ENCODE measurements at places on chromosomes 5 and 9. TPM values are rescaled to one million over a fixed set of nuclear protein-coding genes. Genes with fewer than 3 reads are reported as not detected.
A peak's percentile ranks its signal among the peaks of the same experiment; 100 is the strongest.

The FOXI1 gene
- total RNA-seq = not detected

The ZNF300 gene
- total RNA-seq = 2.8 TPM

The GRXCR2 gene
- not detected for total RNA-seq

The PCAT7 gene
- not detected for total RNA-seq

The ANKRD31 gene
- 0.76 TPM for total RNA-seq

The LECT2 gene
- total RNA-seq = not detected

The TAF9 gene
- total RNA-seq = 99.3 TPM

DNA sequence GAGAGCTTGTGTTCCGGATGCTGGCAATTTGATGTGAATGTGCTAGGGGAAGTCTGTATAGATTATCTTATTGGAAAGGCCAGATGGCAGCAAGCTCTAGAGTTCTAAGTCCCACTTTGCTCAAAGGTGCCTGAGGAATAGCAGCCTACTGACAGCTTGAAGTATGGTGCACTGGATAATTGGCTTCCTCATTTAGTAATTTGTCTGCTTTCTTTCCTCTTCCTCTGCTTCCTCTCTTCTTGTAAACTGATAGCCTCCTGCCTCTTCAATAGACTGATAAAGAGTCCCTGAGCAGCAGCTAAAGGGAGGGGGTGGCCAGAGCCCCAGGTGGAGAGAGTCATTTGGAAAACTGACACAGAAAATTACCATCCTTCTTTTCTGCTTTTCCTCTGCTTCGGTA is 177.3 kb downstream of the FGF1 start:
- no peaks in the 10 kb centered on the region for H3K27me3 ChIP-seq
- no peaks in the 10 kb centered on the region for H3K36me3 ChIP-seq
- no peak overlapping the region for H3K4me3 ChIP-seq
- peaks cover 24% of the 10 kb centered on the region for H3K4me1 ChIP-seq
- no peak for DNase-seq

GRCh38 chr5:166346726-166347374 is 1944.6 kb upstream of the WWC1 start:
- no peaks in the 10 kb centered on the region for H3K27me3 ChIP-seq
- H3K27ac ChIP-seq = no peak overlapping the region
- H3K4me3 ChIP-seq = no peak overlapping the region
- H3K4me1 ChIP-seq = no peaks in the 10 kb centered on the region
- no peak for DNase-seq

DNA sequence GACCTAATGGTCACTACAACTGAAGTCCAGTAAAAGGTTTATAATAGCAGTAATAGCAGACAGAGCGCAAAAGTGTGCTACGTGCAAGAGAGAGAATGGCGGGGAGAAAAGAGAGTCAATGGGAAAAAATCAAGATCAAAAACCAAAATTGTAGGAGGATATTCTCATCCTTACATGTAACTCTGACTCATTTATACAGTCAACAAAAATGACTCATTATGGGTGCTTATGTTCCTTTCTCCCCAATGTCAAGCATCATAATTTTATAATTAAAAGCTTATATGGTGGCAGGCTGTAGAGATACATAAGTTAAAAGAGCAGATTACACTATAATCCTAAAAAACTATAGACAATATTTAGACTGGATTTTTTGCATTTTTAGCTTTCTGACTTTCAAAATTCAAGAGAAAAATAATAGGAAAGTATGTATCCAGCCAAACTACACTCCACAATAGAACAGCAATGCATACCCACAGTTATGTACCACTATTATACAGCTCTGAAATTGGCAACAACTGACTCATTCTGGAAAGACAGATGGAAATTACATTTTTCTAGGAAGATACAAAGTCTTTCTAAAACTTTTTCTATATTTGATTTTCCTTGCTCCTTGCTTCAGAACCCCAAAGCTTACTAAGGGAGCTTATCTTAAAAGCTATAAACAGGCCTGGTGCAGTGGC is 78.4 kb downstream of the PLPP1 start:
- H3K27me3 ChIP-seq = no peaks in the 10 kb centered on the region
- peaks cover 13% of the 10 kb centered on the region for H3K4me1 ChIP-seq
- peaks cover 16% of the 10 kb centered on the region for H3K36me3 ChIP-seq
- no peak for DNase-seq
- H3K27ac ChIP-seq = no peak overlapping the region

GRCh38 chr9:93008457-93008856 is 50.0 kb upstream of the SUSD3 start:
- peaks cover 24% of the 10 kb centered on the region for H3K4me1 ChIP-seq
- DNase-seq = no peak
- peak overlapping the region; percentile 42 for H3K27ac ChIP-seq
- peaks cover 33% of the 10 kb centered on the region for H3K36me3 ChIP-seq
- H3K4me3 ChIP-seq = no peak overlapping the region
- no peaks in the 10 kb centered on the region for H3K27me3 ChIP-seq

DNA sequence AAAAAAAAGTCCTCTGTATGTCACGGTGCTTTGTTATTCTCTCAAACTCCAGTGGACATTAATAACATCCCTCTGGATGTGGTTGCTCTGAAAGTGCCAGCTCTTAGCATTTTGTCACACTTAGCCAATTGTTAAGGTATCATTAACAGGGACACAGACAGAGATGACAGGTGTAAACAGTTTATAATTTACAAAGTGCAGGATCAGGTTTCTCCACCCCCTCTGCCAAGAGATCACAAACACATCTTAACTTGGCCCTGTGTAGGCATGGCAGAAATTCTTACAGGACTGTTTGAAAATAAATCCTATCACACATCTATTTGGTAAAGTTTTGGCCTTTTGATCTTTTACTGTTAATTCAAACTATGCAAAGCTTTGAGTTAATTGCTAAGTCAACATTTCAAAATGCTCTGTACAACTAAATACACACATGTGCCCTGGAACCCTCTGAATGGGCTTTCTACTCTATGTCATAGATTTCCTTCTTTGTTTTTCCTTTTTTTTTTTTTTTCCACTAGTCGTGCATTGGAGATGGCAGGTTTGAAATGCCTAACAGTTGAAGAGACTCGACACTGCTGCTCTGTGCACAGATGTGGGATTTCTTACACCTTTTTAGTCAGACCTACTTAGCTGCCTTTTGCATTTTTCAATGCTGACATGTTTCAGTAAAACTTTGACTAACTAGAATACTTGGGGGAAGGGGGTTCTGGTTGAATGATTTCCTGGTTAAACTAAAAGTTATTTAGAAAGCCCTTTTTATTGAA is 41.7 kb downstream of the SEMA6A start:
- H3K4me3 ChIP-seq = no peak overlapping the region
- no peaks in the 10 kb centered on the region for H3K36me3 ChIP-seq
- H3K27me3 ChIP-seq = no peaks in the 10 kb centered on the region

DNA sequence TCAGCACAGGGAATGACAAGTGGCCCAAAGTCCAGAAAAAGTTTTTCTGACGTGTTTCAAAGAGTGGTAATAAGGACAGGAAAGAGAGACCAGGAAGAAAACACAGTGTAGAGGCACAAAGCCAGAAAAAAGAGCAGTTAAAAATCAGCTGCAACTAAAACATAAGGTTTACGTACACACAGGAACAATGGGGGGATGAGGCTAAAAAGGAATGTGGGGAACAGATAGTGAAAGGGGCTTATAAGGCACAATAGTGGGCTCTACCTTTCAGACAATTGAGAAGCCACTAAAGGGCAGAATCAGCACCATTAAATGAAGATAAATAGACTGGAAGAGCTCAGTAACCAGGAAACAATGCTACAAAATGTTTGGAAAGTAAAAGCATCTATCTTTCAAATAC is 5.5 kb downstream of the ELP1 start:
- DNase-seq = no peak
- H3K27ac ChIP-seq = no peak overlapping the region
- H3K4me1 ChIP-seq = peaks cover 15% of the 10 kb centered on the region
- H3K4me3 ChIP-seq = no peak overlapping the region
- no peaks in the 10 kb centered on the region for H3K27me3 ChIP-seq

- no peak for DNase-seq
- no peaks in the 10 kb centered on the region for H3K27me3 ChIP-seq
- no peaks in the 10 kb centered on the region for H3K4me1 ChIP-seq
- H3K4me3 ChIP-seq = no peak overlapping the region
- no peak overlapping the region for H3K27ac ChIP-seq
Observed at GRCh38 chr5:31449174-31449573, 82.7 kb downstream of the DROSHA start.

DNA sequence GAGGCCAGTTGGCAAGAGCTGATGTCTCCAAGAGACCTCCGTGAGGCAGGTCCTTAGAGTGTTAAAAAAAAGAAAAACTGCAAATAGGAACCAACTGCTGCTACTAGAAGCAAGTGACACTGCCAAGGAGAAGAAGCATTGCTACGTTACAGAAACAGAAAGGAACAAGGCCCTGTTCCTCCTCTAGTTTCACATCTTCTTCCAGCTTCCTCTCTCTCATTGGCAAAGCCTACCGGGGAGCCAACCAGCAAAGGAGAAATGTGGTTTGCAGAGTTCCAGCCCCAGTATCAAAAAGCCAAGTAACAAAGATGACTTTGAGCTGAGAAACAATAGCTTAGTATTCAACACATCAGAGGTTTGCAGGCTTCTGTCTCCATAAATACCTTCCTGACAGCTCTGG is 145.9 kb downstream of the PRELID2 start:
- no peak overlapping the region for H3K4me3 ChIP-seq
- no peaks in the 10 kb centered on the region for H3K4me1 ChIP-seq
- DNase-seq = no peak

DNA sequence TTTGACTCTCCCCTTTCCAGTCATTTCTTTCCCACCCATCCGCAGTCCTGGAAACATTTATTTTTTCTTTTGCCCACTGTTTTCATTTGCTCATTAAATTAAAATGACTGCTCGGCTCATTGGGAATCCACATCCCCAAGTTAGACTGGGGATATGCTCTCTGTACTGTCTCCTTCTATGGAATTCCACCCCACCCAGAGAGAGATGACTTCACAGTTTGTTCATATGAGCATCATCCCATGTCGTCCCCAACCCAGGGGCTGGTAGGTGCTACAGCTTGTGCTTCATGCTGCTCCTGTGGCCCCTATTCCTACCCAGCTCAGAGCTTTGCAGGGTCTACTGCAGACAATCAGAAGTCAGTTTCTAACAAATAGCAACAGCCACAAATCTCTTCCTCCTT is 16.5 kb upstream of the RARS1 start:
- no peaks in the 10 kb centered on the region for H3K4me1 ChIP-seq
- H3K4me3 ChIP-seq = no peak overlapping the region

DNA sequence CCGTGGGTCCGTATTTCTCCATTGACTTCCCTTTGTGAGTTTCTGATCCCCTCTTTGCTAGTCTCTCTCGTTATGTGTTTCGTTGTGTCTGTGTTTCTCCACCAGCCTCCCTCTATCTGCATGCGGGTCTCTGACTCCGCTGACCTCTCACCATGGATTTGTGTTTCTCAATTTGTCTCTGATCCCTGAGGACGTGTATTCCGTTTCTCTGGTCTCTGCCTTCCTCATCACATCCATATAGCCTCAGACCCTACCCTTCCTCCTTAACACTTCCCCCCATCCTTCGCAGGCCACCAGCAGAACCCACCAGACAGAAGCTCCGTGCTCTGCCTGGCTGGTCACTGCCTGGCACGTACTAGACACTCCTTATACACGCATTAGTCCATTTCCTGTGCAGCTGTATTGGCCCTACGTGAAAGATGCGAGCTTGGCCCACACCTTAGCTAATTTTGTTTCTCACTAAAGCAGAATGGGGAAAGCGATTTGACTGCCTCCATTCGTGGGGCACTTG is 631 bp downstream of the B4GALT7 start:
- H3K27me3 ChIP-seq = no peaks in the 10 kb centered on the region
- H3K27ac ChIP-seq = peak overlapping the region; percentile 85
- no peak for DNase-seq
- H3K36me3 ChIP-seq = peaks cover 25% of the 10 kb centered on the region
- H3K4me1 ChIP-seq = peaks cover 35% of the 10 kb centered on the region
- H3K4me3 ChIP-seq = peak overlapping the region; percentile 94

DNA sequence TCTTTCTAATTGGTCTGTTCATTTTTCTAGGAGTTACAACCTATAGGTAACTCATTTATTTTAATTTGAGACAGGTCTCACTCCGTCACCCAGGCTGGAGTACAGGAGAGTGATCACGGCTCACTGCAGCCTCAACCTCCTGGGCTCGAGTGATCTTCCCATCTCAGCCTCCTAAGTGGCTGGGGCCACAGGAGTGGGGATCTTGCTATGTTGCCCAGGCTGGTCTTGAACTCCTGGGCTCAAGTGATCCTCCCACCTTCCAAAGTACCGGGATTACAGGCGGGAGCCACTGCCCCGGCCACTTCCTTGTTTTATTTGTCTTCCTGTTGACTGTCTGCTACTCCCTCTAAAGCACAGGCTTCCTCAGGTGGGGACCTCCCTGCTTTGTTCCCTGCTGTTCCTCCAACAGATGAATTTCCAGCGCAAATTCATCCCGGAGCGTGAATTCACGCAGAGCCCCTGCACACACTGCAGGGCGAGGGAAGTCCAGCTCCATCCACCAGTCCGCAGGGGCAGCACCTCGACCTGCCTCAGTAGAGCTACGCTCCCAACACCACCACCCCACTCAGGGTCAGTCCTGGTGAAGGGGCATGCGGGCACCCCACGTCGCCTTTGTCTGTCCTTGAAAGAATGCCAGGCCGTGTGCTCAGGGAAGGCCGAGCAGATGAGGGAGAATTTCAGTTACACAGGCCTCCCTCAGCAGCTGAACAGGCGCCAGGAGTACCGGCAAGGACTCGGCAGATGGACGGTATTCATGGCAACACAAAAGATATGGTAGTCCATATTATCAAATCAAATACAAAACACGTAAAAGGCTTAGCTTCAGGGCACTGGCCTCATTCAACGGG is 6.3 kb downstream of the QSOX2 start:
- peaks cover 47% of the 10 kb centered on the region for H3K4me1 ChIP-seq
- no peak for DNase-seq

DNA sequence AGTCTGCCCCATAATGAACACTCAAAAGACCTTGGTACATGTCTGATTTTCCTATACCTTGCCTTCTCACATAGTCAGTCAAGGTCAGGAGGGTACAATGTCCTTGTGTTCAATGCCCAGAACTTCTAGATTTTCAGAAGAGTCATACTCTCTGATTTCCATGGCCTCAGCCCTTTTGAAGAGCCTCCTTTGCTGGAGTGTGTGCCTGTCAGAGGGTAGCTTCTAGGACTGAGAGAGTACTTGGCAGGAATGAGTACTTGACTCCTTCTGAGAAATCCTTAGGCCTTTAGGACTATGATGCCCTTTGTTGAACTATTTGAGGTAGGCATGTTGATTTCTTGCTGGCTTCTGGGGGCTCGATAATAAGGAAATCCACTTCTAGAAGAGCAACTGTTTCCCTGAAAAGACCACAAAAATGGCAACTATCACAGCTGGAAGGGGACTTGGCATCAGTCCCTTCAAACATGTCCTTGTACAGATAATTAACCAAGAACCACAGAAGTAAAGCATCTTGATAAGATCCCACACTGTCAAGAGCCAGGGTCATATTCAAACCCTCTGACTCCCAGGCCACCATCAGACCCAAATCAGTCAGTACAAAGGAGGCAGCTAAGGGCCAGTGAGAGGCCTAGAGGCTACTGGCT is 10.6 kb upstream of the MEGF9 start:
- no peaks in the 10 kb centered on the region for H3K36me3 ChIP-seq
- no peaks in the 10 kb centered on the region for H3K27me3 ChIP-seq
- no peak overlapping the region for H3K4me3 ChIP-seq
- no peak for DNase-seq
- no peak overlapping the region for H3K27ac ChIP-seq

All from activated naive CD8-positive, alpha-beta T cell treated with anti-CD3 and anti-CD28 coated beads for 36 hours (primary cell).